Activated naive CD4-positive, alpha-beta T cell (primary cell): ENCODE measurements at places on chromosomes 2 and 18.

DNA sequence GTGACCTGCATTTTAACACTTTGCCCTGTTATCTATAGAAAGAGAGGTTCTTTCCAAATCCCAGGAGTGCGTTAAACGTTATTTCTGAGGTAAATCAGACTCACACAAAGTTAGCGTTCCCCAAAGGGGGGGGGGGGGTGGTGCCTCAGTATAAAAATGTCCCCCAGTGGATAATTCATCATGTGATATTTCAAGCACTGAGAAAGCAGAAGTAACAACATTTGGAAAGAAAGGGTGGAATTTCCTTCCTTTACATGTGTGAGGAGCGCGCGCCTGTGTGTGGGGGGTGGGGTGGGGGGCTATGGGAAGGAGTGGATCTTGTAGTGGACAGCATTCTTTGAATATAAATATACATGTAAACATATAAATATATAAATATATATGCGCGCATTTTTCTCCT, 630.9 kb downstream of the NYAP2 start:
- DNase-seq: no peak

DNA sequence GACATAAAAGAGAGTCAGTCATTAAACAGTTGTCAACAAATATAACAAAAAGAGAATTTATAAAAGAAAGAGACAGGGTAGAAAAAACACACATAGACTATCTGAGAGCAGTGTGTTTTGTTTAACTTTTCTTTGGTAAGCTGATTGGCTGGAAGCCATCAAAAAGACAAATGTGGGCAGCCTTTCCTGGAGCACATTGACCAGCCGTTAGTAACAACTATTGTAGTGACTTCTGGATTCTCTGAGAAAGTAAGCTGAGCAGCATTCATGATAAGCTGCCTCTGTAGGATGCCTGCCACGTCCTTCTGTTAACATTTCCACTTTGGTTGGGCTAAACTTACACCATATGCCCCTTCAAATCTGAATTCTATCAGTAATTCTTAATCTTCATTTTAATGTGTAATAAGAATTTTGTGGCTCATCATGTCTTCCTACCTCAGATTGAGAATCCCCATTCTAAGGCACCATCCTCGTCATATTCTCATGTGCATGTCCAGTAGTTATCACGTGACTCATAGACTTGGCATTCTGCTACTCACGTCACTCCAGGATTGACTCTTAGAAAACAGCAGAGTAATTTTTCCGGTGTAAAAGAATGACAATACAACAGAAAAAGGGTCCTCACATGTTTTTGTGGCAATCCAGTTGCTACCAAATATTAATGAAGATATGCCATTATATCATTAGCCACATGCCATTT, 43.4 kb upstream of the DNAJC10 start:
- no peak for DNase-seq

GRCh38 chr2:195658541-195658890, 1.5 kb downstream of the SLC39A10 start:
- DNase-seq: no peak

DNA sequence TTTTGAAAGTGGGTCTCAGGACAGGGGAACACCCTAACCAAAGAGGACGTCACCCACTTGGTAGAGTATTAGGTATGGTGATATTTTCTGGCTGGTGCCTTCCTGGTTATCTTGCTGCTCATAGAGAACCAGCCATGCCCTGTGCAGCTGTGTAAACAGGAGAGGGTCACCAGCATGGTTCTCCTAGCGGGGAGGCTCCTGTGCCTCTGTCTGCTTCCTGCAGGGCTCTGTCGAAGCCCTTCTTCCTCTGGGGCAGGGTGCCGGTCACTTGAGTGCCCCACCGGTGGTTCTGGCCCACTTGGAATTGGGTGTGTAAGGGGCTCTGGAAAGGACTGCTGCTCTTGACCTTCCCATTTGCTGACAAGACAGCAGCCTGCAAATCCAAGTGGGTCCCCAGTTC, 131.6 kb upstream of the MSH6 start:
- DNase-seq: no peak

GRCh38 chr2:137223722-137224121, 458.4 kb downstream of the THSD7B start:
- no peak for DNase-seq

DNA sequence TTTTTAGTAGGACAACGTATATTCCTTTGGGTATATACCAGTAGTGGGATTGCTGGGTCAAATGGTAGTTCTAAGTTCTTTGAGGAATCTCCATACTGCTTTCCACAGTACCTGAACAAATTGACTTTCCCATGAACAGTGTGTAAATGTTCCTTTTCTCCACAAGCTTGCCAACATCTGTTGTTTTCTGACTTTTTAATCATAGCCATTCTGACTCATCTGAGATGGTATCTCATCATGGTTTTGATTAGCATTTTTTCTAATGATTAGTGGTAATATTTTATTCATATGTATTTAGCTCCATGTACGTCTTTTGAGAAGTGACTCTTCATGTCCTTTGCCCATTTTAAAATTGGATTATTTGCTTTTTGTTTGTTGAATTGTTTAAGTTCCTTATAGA, 58.4 kb upstream of the CERS6 start:
- DNase-seq: no peak

GRCh38 chr2:28681606-28682005, 70.0 kb upstream of the PPP1CB start:
- DNase-seq: no peak

DNA sequence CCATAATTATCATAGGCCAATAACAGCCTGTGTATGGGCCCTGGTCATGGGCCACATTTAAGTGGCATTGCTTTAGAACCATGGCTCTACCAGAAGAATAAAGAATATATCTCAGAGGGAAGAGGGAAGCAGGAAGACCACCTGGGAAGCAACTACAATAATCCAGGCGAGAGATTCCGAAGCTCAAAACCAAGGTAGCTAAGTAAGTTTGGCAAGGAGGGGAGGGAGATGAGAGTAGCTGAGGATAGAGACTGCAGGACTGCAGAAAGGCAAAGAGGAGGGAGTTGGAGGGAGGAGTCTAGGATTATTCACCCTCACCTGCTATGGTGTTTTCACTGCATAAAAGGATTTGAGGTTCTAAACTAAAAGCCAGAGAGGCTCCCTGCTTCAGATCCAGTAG, 293.5 kb downstream of the SETBP1 start:
- DNase-seq: no peak

DNA sequence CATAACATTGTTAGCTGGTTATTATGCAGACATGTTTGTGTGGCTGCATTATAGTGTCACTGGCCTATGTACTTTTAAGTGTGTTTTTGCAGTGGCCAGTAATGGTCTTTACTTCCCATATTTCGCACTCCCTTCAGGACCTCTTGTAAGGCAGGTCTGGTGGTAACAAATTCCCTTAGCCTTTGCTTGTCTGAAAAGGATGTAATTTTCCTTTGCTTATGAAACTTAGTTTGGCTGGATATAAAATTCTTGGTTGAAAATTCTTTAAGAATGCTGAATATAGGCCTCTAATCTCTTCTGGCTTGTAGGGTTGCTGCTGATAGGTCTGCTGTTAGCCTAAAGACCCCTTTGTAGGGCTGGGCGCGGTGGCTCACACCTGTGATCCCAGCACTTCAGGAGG, 34.7 kb downstream of the ZC3H8 start:
- no peak for DNase-seq

- DNase-seq: no peak
Measured at GRCh38 chr2:96527286-96528005, 9.1 kb upstream of the ARID5A start.

DNA sequence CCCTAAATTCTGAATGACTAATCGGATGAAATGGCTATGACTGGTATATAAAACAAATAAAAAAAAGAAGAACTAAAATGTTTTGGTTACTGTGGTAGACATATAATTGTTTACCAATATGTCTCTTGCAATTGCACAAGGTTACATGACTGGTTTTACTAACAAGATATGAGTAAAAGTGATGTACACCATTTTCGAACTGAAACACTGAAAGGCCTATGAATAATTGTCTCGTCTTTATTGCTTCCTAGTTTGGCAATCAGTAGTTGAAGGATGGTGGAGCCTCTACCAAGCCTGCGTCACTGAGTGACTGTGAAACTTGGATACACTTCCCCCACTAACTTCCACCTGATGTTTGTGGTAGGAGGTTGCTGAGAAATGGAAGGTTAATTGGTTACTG, 16.5 kb downstream of the CDH19 start:
- DNase-seq: no peak

- DNase-seq: no peak
Measured at GRCh38 chr2:239660390-239661230, 259.8 kb upstream of the HDAC4 start.

GRCh38 chr2:185161701-185162100, 563.4 kb downstream of the ZNF804A start:
- DNase-seq: no peak

DNA sequence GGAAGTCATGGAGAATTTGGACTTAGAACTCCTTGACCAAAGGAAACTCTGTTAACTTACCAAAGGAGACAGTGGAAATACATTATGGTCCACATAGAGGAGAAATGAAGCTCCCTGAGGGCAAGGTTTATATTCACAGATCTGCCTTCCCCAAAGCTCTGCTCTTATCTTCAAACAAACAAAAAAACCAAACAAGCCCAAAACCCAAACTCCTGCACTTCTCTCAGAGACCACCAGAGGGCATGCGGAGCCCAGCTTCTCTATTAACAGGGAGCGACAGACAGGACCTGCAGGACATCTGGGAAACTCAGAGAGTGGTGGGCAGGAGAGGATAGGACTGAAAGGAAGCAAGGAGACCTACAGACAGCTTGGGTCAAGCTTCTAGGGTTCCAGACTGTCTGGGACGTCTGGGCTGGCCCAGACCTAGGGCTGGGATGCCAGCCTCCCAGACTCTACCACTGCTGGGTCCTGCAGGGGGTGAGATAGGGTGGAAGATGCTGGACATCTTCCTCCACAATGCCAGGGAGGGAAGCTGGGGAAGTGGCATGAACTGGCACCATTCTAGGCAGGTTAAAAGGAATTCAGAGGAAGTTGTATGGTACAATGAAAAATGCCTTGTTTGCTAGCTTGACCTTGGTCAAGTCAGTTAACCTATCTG, 4.0 kb upstream of the WNT10A start:
- DNase-seq: peak; percentile 52

- DNase-seq: no peak
Measured at GRCh38 chr2:24233321-24233720, 58.5 kb downstream of the FAM228A start.

DNA sequence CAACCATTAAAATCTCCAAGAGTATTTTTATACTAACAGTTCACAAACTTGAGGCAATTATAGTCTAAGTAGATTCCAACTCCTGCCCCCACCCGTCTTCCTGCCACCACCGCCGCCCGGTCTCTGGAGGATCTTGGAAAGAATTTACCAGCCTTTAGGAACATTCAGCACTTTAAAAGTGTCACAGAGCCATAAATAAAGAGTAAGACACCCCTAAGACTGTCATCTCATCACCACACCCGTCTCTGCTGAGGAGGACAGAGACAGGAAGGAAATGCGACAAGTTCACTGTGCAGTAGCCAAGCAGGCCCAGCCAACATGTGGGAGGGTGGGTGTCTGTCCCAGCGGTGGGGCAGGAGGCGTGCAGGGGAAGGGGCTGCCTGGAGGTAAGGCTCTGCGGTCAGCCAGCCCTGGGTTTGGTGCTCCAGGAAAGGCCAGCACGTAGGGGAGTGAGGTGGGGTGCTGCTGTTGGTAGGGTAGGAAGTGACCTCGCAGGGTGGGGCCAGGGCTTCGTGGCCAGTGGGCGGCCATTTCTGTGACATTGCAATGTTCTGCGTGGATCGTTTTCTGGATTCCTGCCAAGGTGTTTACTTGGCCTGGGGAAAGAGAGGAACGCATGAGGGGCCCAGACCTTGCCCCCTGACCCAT, 111.6 kb downstream of the FAM210A start:
- DNase-seq: no peak

DNA sequence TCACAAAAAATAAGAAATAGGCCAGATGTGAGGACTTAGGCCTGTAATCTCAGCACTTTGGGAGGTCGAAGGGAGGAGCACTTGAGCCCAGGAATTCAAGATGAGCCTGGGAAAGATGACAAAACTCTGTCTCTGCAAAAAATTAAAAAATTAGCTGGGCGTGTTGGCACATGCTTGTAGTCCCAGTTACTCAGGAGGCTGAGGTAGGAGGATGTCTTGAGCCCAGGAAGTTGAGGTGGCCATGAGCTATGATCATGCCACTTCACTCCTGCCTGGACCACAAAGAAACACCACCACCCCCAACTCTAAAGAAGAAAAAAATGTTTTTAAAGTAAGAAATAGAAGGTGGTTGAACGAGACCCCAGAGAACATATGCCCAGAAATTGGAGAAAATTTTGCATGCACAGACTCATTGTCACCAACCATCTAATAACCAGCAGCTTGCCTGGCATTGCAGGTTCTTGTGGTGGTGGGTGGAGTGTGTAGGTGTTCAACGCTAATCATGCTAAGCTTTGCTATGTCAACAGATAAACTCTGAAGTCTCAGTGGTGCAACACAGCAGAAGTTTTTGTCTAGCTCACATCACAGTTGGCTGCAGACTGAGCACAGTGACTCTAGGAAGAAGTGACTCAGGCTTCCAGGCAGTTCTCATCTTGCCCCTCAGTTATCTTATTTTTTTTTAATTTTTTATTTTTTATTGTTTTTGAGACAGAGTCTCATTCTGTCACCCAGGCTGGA, 18.6 kb downstream of the ARL4C start:
- no peak for DNase-seq

GRCh38 chr2:128475427-128476211, 157.0 kb upstream of the HS6ST1 start:
- no peak for DNase-seq

DNA sequence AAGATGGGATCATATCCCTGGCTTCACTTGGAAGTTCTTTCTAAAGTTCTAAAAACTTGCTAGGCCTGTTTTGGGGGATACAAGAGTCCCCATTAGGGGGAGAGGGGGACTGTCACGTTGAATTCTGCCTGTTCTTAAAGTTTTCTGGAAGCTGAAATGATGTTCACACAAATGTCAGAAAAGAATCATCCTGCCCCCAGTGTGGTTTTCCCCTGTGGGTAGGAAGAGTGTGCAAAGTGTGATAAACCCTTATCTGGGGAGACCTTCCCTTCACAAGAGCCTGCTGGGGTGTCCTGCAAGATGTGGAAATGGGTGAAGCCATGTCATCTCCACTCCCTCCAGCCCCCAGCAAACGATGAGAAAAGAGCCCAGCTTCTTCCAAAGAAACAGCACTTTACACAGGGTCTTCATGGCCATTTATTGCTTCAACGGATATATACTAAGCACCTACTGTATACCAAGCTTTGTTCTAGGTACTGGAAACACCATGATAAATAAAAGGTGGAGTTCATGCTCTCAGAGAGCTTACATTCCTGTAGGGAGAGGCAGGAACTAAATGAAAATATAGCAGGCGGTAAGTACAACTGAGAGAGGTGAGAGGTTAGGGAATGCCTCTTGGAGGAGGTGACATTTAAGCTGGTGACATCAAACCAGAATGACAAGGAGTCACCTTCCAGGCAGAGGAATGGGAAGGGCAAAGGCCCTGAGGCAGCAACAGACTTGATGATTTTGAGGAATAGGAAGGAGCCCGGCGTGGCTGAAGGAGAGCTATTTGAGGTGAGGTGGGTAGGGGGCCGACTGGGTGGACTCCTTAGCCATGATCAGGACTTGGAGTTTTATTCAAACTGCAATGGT, 1.6 kb downstream of the MFSD2B start:
- no peak for DNase-seq

GRCh38 chr2:107437807-107438206, 388.9 kb upstream of the RGPD4 start:
- no peak for DNase-seq

- DNase-seq: no peak
Measured at GRCh38 chr2:133265432-133265949, 302.8 kb downstream of the NCKAP5 start.
